NCI-H187 (cell line): ENCODE measurements at places on chromosomes 12 and 14.
A peak's percentile ranks its signal among the peaks of the same experiment; 100 is the strongest.

DNA sequence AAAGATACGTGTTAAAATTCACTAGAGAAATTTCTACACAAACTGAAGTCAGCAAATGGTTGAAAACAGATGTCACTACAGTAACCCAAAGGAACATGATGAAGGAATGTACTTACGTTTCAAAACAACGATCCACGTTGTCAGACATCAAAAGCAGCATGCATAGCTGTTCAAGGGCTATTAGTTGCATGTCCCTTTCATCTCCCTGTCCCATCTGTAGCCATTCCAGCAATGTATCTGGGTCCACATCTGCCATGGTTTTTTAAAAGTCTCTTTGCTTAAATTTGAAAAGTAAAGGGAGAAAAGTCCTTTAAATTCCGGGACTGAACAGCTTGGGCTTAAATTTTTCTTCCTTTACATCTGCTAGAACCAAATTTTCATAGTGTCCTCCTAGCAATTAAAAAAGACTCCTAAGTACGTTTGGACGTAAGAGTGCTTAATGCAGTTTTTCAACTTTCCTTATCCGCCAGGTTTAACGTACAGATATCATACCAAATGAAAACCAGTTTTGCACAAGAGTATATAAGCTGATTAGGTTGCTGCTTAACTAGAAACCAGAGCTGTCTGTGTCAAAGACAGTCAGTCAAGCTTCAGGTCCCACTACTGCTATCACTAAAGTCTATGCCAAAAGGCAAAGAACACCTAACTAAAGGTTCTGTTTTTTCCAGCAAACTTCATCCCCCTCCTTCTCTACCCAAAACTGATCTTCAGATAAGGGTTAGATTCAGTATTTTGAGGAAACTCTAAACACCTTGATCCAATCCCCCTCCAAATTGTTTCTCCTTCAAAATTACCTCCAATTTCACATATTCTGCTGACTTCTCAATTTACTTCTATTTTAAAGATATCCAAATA lies 1.7 kb downstream of the HECTD1 start:
- peak; percentile 49 for DNase-seq

DNA sequence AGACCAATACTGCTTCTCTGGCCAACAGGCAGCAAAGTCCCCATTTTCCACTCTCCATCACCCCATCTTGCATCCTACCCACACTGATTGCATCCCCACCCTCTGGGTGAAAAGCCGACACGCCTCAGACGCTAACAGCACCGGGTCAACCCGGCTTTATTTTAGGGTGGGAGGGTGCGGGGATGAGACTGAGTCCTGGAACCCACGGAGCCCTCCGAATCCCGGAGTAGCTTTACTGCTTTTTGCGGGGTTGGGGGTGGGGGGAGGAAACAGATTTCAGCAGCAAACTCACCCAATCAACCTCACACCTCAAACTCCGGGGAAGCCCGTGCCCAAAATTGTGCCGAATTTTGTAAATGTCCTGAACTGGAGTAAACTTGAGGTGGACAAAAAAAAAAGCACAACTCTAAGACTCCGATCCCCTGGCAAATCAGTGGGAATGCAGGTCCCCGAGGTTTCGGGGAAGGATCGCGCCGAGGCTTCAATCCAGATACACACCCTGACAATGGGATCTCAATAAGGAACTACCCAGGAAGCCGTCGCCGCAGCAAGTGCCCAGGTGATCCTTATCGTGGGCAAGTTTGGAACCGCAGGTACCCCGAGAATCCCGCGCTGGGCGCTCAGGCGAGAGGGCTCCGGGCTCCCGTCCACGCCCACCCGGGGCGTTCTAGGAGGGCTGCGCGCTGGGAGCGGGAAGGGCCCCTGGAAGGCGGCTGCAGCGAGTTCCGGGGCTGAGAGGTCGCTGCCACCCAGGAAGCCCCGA lies 1.1 kb downstream of the GCH1 start:
- no peak for DNase-seq

DNA sequence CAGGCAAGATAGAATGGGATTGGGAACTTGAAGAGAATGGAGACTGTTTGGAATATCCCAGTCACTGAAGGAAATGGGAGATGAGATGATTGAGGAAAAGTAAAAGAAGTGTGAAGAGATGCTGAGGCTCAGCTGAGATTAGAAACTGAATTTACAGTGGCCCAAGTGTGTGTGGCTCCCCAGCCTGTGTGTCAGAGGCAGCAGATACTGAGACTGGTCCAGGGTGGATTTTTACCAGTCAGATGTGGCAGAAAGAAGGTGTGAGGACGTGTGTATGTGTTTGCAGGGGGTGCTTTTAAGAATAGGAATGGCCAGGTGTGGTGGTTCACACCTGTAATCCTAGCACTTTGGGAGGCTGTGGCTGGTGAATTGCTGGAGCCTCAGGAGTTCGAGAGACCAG lies 42.9 kb downstream of the PRKCH start:
- no peak for DNase-seq

- no peak for DNase-seq
Observed at GRCh38 chr12:126936181-126936851, 1330.7 kb upstream of the TMEM132C start.

DNA sequence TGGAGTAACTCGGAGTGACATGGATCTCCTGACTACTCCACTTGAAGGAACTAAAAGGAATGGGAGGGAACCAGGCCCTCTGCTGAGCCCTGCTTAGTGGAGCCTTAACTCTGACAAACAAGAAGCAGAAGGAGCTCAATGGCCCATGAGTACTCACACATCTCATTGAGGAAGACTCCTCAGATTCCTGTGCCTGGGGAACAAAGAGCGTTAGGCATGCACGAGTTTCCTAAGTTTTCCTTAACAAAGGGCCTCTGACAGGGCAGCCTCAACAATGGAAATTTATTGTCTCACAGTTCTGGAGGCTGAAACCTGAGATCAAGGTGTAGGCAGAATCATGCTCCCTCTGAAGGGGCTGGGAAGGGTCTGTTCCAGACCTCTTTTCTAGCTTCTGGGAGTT lies 185.7 kb upstream of the NTF3 start:
- DNase-seq, result no peak
